ENCODE measurements at places on chromosomes 4 and X.

GRCh38 chr4:9816285-9816684 lies 34.9 kb downstream of the DRD5 start:
- no peak for DNase-seq

DNA sequence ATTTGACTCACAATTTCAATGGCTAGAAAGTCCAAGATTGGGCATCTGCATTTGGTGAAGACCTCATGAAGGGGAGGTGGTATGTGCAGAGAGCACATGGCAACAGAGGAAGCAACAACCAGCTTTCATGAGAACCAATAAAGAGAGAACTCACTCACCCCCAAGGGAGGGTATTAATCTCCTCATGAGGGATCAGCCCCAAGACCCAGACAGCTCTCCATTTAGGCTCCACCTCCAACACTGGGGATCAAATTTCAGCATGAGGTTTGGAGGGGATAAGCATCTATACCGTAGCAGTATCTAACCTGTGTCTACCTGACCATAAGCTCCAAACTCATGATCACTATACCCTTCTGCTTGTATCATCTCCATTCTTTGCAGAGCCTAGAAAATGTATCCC lies 9.3 kb upstream of the TBC1D19 start:
- DNase-seq, result no peak

DNA sequence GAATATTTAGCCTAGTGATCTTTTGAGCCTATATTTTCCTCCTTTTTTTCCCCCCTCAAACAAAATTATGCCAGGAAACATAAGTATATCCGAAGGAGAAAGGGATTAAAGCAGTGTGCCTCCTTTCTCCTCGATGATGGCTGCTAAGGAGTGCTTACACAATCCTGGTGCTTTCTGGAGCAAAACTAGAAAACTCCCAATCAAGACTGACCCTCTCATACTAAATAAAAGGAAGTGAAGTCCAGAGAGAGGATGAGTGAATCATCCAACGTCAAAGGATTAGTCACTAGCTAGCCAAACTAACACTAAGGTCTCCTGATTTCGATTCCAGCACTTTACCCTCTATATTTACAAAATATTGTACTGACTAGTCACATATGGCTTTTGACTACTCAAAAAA lies 146.8 kb downstream of the PPP3CA start:
- no peak for DNase-seq

GRCh38 chr4:113452868-113453620 lies 308.5 kb downstream of the CAMK2D start:
- no peak for DNase-seq

DNA sequence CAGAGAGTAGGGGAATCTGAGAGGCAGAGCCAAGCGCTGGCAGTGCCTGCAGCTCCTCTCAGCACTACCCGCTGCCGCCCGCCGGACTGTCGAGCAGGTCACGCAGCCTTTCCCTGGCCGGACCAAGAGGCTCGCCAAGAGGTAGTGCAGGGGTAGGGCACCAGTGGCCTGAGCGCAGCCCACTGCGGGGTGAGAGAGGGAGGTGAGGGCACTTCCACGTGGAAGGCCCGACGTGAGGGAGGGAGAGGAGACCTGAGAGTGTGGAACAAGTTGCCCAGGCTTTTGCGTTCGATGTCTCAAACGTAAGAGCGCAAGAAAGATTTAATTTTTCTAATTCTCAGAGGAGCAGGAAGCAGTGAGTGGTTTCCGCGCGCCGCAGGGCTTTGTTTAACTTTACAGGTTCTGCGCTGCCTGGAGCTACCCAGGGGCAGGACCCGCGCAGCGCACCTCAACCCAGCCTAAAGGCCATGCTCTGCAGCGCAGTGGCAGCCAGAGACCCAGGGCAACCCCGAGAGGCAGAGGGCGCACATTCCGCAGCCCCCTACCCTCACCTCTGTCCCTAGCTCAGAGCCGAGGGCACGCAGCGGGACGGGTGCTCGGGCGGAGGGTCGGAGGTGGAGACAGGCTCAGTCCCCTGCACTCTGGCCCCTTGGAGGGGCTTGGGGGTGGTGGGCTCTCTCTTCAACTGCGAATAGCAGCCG lies 14.9 kb downstream of the ARHGAP36 start:
- DNase-seq, result no peak

DNA sequence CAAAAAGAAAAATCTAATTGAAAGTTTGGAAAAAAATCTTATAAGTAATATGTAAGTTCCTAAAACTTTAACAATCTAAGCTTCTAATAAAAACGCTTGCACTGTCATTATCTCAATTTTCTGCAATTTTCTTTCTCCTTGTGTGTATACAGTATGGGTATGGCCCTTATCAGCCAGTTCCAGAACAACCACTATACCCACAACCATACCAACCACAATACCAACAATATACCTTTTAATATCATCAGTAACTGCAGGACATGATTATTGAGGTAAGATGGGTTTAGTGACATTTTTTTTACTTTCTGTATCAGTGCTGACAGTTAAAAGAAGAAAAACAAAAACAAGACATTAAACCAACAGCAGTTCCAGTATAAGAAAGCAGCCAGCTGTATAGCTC lies 4.9 kb downstream of the STATH start:
- no peak for DNase-seq

GRCh38 chr4:53777244-53777984 lies 186.1 kb upstream of the LNX1 start:
- no peak for DNase-seq

DNA sequence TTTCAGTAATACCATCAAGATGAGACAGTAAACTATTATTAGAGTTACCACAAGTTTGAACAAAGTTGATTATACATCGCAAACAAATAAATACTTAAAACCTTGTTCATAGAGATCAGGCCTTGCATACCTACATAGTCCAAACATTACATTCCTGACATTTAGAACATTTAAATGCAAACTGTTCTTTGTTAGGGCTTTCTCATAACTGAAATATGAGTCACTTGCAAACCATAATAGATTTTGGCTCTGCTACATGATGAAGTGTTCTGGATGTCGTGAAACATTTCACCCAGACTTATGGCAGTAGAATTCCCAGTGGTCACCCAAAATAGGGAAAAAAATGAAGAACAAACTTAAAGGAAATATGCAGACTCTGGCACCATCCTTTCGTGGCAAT lies 75.0 kb downstream of the FAT4 start:
- DNase-seq, result no peak

GRCh38 chrX:12804655-12805054 lies 13.4 kb downstream of the PRPS2 start:
- no peak for DNase-seq

DNA sequence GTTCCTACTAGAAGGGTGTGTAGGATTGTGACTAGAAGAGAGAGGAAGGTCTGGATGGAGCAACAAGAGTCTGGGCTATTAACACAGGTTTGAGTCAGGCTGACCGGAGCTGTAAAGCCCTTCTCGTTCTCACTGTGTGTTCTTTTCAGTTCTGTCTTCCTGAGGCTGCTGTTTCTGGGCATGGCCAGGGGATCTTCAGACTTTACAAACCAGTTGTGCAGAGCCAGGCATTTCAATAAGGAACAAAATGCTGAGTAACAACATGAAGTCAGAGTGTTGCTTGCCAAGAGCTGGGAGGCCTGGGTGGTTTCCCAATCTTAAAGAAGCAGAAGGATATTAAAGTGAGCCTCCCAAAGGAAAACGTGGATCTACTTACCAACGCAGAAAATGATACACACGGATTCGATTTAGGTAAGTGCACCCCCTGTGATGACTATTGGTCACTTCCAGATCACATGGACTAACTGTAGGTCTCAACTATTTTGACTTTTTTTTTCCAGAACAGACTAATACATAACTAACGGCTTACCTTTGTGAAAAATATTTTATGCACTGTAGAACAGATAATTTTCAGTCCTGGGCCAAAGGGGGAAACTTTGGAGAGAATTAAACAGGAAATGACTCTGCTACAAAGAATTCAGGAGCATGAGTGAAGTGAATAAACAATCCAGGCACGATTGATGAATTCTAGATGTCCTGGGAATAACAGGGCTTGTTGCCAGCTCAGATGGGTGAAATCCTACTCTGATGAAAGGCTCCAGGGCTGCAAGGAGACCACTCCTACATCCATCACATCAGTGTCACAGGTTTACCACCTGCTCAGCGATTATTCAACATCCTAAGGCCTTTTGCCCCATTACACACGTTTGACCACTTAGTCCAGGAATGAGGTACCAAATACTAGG lies 94.5 kb downstream of the ANXA3 start:
- no peak for DNase-seq

- DNase-seq, result no peak
Measured at GRCh38 chr4:71980976-71981375, 50.8 kb upstream of the NPFFR2 start.

DNA sequence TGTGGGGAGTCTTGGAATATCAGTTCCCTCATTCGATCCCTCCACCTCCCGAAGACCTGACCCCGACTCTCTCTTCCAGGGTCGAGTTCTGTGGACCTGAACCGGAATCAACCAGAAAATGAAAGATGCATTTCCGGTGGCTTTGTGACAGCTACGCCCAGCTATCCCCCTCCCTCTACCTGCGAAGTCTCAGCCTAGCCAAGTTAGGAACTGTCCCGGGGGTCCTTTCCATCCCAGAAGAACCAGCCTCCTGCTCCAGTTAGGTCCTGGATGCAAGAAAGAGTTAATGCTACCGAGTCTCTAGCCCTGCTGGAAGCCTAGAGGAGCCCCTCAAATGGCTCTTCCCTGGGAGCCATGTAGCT lies 13.4 kb upstream of the ETDC start:
- no peak for DNase-seq

DNA sequence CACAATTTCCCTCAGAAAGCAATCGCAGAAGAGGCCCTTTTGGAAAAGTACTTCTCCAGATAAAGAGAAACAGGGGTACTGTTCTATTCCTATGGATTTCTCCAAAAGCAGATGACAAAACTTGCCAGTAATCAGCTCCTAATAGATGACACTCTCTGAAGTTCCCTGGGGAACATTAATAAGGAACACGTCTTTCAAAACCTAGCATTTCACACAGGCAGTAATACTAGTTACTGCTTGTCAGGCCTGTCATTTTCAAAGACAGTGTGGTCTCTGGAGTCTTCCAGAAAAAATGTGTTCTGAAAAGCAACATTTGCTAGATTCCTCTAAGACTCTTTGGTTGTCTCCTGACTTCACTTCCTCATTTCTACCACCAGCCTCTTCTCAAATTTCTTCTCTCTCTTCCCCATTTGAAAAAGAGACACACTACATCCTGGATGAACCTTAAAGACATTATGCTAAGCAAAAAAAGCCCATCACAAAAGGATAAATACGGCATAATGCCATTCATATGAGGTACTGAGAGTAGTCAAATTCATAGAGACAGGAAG lies 47.3 kb downstream of the CHRDL1 start:
- DNase-seq, result no peak

DNA sequence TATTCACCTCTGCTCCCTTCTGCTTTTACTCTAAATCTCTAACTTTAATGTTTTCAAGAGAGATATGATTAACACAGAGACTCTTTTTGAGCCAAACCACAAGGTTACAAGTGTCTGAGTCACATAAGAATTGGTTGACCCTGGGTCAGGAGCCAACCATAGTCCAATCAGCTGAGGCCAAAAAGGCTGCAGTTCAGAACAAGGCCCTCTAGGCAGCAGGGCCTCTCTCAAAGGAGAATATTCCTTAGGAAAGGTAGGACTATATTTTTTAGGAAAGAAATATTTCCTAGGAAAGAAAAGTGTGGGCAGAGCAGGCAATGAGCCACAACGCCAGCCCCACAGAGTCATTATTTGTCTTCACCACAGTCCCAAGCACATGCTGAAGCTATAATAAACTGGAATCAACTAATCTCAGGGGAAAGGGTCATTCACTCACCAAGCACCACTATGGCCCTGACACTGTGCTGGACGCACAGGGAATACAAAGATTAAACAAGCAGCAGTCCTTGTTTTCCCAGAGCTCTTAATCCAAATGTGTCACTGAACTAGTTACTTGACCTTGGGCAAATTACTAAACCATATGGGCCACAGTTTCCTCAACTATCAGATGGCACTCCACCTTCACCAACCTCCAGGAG lies 2.2 kb downstream of the ATP8A1 start:
- no peak for DNase-seq

DNA sequence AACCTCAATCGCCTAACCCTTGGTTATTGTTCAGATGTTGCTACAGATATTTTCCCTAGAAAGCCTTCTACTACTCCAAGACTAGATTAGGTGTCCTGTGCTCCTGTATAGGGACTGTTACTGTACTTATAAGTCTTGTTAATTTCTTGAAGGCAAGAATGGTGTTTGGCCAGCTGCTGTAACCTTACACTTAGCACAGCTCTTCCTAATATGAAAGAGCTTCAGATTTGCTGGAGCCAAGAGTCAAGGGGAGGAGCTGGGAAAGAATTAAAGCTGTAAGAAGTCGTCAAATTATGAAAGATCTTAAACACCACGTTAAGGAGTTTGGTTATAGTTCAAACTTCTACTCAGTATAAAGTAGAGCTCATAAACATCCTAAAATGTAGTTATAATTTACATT lies 245.9 kb upstream of the TLL1 start:
- no peak for DNase-seq

DNA sequence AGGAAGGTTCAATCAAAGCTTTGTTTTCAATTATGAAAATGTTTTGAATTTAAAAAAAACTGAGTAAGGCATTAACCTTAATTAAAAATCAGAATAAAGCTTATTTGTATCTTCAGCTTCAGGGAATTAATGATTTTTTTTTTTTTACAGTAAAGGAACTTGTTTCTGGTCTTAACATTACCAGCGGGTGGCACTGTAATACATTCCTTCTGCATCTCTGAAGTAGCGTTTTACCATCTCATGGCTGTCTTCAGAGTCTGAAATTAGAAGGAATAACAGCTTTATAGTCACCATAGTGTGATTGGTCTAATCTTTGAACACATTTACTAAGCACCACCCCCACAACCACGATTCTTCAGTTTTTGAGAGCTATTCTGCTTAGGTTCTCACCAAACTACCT lies 102.6 kb downstream of the IL1RAPL2 start:
- DNase-seq, result no peak

DNA sequence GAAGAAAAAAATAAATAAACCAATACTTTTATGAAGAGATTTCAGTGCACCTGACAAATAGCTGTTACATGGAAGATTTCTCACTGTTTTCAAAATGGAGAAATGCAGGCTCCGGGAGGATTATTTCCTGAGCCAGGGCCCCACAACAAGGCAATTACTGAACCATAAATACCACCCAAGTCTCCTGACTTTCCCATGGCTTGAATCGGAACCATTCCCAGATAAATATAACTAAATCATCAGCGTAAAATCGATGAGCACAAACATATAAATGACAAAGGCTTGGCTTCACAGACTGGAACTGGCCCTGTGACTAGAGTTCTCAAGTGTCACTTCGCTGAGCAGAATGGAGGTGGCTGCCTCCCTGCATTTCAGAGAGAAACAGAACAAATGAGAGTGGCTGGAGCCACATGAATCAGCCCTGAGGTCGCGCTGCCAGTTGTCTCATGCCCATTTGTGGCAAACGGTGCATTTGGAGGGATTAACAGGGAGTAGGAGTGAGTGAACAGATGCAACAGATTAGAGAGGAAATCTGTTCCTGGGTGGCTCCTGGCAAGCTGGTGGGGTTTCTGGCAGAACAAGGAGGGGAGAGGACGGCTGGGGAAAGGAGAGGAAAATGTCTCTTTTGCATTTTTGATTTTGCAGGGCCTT lies 57.3 kb upstream of the STIM2 start:
- DNase-seq, result no peak

- no peak for DNase-seq
Measured at GRCh38 chr4:38983787-38984598, 48.2 kb downstream of the TMEM156 start.

GRCh38 chr4:185472103-185472542 lies 590 bp upstream of the CCDC110 start:
- DNase-seq, result no peak

All from stimulated activated CD8-positive, alpha-beta memory T cell treated with anti-CD3 and anti-CD28 coated beads, Interleukin-4, amount 100 ng/mL, for 4 hours (primary cell).